Cardiac muscle cell (in vitro differentiated cells and primary cell): ENCODE measurements at places on chromosomes 3 and 15. TPM values are rescaled to one million over a fixed set of nuclear protein-coding genes. Genes with fewer than 3 reads are reported as not detected.

Gene CNTN3
- polyA plus RNA-seq, result 0.39 and 0.50 TPM in 2 replicates

Gene NME9
- 2.9 and 4.9 TPM in 2 replicates for polyA plus RNA-seq

Gene BCHE
- 16.2 and 27.0 TPM in 2 replicates for polyA plus RNA-seq

Gene LHFPL4
- 0.14 and 0.24 TPM in 2 replicates for polyA plus RNA-seq

Gene HES1
- 22.2 and 33.9 TPM in 2 replicates for polyA plus RNA-seq

- DNase-seq, result no peak
- no peaks in the 10 kb centered on the region for H3K36me3 ChIP-seq
- no peak overlapping the region for H3K27ac ChIP-seq
- H3K4me1 ChIP-seq, result peaks cover 4% of the 10 kb centered on the region
- no peaks in the 10 kb centered on the region for H3K27me3 ChIP-seq
- no peak overlapping the region for H3K4me3 ChIP-seq
These were observed 313.2 kb upstream of the THBS1 start for GRCh38 chr15:39267685-39268084.

GRCh38 chr15:65896236-65896635 lies 26.9 kb downstream of the RAB11A start:
- peak; percentile 52 for DNase-seq
- H3K27me3 ChIP-seq, result no peaks in the 10 kb centered on the region
- H3K27ac ChIP-seq, result no peak overlapping the region

- H3K27ac ChIP-seq, result no peak overlapping the region
- no peaks in the 10 kb centered on the region for H3K36me3 ChIP-seq
These were observed 7.1 kb downstream of the THRB start for GRCh38 chr3:24487325-24488262.

GRCh38 chr3:159882790-159883779 lies 105.5 kb upstream of the IL12A start:
- H3K27me3 ChIP-seq, result no peaks in the 10 kb centered on the region
- DNase-seq, result peak; percentile 18
- H3K36me3 ChIP-seq, result no peaks in the 10 kb centered on the region

GRCh38 chr15:22968366-22968765 lies 11.8 kb downstream of the CYFIP1 start:
- no peaks in the 10 kb centered on the region for H3K36me3 ChIP-seq
- H3K27ac ChIP-seq, result no peak overlapping the region
- peak; percentile 81 for DNase-seq
- H3K4me1 ChIP-seq, result peaks cover 8% of the 10 kb centered on the region
- no peaks in the 10 kb centered on the region for H3K27me3 ChIP-seq
- H3K4me3 ChIP-seq, result no peak overlapping the region

DNA sequence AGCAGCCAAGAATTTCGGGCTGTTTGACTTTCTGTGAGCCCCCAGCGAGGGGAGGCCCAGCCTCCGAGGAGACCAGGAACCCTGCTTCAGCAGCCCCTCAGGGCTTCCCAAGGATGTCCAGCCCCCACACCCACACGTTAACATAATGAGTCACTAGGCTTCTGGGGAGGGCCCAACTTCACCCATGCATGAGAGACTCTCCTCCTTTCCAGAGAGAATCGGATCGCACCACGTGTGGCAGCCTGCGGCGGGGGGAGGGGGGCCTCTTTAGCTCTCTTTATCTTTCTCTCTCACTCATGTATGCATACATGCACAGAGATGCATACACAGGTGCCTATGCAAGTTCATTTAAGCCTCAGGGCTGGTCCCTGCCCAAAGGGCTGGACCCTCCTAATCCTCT lies 3.1 kb upstream of the AP2M1 start:
- no peak overlapping the region for H3K27ac ChIP-seq
- DNase-seq, result peak; percentile 60
- H3K4me3 ChIP-seq, result no peak overlapping the region
- peaks cover 35% of the 10 kb centered on the region for H3K36me3 ChIP-seq
